ENCODE measurements at places on chromosomes 5 and 9.

GRCh38 chr5:106417566-106417965 lies 1253.2 kb downstream of the EFNA5 start:
- no peak for DNase-seq

DNA sequence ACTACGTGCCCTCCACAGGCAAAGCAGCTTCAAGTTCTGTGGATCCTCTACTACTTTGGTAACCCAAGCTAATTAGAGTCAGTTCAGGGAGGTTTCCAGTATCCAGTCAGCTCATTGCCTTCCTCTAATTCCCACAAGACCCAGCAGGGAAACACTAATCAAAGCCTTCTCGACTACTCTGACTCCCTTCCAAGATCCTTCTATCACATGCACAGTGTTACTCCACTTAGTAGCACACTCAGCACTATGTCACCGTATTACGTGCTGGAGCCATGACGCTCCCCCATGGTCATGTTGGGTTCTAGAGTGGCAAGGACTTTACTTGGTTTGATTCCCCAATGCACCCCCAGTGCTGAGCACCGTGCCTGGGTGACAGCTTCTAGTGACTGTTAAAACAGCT lies 53.0 kb downstream of the DCP2 start:
- no peak for DNase-seq

- DNase-seq: no peak
These were observed 1.4 kb upstream of the GDNF start for GRCh38 chr5:37841203-37841602.

GRCh38 chr5:8700222-8700621 lies 831.3 kb downstream of the MTRR start:
- no peak for DNase-seq

- DNase-seq: no peak
These were observed 254.8 kb upstream of the PANK3 start for GRCh38 chr5:168833936-168834335.

- no peak for DNase-seq
These were observed 259.4 kb downstream of the TLR4 start for GRCh38 chr9:117963493-117964090.

- DNase-seq: no peak
These were observed 127.1 kb upstream of the GLRA1 start for GRCh38 chr5:152051499-152052454.

DNA sequence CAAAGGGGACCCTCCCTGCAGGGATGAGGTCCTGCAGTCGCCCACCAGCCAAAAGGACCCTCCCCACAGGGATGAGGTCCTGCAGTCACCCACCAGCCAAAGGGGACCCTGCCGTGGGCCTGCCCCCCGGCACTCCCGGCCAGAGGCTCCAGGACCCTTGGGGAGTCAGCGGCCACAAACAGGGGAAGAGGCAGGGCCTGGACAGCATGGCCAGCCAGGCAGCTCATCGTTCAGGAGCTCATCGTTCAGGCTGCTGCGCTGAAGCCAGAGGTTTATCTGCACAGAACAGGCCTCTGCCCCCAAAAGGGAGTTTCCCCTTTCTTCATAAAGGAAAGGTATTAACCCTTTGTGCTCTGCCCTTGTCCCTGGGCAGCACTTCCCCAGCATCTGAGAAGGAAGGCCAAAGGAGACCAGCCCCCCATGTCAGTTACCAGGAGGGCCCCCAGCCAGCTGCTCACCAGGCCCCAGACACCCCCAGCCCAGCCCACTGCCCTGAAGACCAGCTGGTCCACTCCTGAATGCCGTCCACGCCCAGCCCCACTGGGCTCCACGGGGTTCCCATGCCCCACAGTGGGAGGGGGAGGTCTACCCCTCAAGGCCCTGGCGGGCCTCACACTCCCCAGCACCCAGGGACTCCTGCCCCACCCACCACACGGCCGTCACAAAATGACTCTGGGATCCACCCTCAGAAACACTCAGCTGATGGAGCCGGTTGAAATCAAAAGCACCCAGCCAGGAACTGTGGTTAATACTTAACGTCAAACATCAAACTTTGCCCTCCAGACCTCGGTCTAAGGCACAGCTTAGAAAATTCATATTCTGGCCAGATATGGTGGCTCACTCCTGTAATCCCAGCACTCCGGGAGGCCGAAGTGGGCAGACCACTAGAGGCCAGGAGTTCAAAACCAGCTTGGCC lies 6.3 kb downstream of the SLC12A7 start:
- peak; percentile 33 for DNase-seq

DNA sequence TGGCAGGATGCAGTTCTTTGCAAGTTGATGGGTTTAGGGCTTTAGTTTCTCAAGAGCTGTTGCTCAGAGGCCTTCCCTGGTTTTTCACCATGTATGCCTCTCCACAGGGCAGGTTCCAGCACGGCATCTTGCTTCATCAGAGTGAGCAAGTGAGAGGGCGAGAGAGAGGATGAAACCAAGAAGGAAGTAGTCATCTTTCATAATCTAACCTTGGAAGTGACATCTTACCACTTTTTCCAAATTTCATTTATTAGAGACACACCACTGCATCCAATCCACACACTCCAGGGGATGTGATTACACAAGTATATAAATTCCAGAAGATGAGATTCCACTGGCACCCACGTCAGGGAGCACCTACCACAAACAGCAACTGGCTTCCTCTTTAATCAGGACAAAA lies 294.4 kb downstream of the MARCHF11 start:
- DNase-seq: no peak

Measured in CD4-positive, alpha-beta T cell (primary cell).